ENCODE measurements at places on chromosomes 11 and 22.

DNA sequence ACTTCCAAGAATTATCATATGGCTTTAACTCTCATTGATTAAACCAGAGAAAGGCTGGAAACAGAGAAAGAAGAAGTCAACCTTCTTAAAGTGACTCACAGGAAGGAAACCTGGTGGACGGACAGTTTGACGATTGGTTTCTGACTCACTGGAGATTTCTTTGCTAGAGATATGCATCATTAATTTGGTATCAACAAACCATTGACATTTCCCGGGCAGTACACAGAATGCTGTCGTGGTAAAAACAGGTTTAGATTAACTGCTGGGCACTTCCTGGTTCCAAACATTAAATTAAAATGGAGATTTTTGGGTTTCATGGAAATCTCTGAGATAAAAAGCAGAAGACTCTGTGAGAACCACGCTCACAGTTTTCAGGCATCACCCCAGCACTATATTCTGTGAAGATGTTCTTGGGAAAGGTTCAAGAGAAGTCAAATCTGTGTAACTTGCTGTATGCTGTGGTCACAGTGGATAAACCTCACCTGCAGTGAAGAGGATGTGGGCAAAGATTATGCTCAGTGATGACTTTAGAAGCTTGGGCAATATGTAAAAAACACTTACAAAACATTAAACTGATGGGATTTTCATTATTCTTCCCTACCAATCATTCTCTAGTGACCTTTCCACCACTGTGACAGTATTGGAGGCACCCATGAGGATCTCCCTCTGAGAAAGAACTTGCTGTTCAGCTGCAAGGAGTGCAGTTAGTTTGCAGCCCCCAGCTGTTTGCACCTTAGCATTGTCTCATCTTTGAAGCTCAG is 61.1 kb upstream of the CD44 start:
- DNase-seq, result peak; percentile 85

- peak; percentile 33 for DNase-seq
Measured at GRCh38 chr11:57459164-57460021, 935 bp upstream of the RTN4RL2 start.

DNA sequence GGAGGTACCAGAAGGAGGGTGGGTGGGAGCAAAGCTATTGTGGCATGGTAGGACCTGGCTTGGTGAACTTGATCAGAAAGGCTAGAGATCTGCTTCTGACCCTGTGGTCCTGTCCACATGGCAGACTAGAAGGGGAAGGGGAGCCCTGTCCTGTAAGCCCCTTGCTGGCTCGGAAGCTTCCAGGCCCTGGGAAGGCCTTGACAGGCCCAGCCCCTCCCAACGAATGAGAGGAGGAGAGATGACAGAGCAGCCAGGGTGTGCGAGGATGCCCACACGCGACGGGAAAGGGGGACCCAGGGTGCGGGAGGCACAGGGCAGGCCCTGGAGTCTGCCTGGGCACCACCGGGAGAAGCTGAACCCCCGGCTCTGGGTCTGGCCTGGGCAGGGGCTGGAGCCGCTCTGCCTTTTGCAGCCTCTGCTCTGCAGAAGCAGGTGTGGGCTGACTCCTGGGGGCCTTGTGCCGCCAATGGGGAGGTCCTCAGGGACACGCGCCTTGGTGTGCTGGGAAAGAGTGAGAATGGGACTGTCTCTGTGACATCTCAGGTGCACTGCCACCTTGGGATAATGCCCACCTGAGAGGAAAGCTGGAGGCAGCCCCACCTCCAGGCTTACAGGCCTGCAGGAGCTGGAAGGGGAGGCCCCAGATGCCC is 1447.5 kb downstream of the BRD1 start:
- DNase-seq, result no peak

DNA sequence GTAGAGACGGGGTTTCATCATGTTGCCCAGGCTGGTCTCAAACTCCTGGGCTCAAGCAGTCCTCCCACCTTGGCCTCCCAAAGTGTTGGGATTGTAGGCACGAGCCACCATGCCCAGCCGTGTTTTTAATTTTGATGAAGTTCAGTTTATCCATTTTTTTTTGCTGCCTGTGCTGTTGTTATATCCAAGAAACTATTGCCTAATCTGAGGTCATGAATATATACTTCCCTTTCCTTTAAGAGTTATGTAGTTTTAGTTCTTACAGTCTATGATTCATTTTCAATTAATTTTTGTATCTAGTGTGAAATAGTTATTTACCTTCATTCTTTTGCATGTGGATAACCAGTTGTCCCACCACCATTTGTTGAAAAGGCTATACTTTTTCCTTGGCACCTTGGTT is 50.3 kb upstream of the SORL1-AS1 start:
- peak; percentile 54 for DNase-seq

- DNase-seq, result no peak
Measured at GRCh38 chr11:130995266-130995665, 79.0 kb upstream of the SNX19 start.

- no peak for DNase-seq
Measured at GRCh38 chr11:28342716-28343115, 234.5 kb downstream of the METTL15 start.

- DNase-seq, result no peak
Measured at GRCh38 chr11:64382586-64382985, 23.6 kb downstream of the RPS6KA4 start.

GRCh38 chr11:1401656-1402221 is 12.0 kb downstream of the BRSK2 start:
- DNase-seq, result peak; percentile 81

DNA sequence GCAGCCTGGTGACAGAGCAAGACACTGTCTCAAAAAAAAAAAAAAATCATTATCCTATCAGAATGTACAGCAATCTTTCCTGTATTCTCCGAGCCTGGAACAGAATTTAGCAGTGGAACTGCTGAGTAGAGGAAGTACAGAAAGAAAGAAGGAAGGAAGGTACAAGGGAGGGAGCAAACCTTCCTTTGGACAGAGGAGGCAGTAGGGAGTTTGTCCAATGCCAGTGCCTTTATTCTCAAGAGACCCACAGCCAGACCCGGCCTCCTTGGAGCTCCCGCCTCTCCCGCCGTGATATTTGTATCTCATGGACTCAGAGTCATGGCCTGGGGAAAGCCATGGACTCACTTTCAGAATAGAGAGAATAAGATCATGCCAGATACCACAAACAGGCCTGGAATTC is 37.7 kb upstream of the LRRC55 start:
- DNase-seq, result no peak

DNA sequence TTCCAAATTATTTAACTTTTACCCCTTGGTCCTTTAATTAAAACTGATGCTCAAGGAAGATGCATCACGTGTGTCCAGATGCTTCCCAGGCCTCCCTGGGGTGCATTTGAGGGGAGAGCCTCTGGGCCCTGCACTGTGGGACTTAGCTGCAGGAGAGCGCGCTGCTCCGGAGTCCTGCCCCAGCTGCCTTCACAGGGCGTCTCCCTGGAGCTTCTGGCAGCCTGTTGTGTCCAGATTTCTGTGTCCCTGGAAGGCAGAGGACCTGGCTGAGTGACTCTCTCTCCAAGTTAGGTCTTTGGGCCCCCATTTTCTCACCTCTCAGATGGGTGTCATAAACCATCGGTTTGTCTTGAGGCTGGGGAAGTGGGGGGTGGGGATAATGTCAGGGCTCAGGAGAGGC is 3.0 kb downstream of the ARHGAP8 start:
- no peak for DNase-seq

GRCh38 chr11:132576706-132577105 is 955.6 kb downstream of the OPCML start:
- DNase-seq, result no peak

DNA sequence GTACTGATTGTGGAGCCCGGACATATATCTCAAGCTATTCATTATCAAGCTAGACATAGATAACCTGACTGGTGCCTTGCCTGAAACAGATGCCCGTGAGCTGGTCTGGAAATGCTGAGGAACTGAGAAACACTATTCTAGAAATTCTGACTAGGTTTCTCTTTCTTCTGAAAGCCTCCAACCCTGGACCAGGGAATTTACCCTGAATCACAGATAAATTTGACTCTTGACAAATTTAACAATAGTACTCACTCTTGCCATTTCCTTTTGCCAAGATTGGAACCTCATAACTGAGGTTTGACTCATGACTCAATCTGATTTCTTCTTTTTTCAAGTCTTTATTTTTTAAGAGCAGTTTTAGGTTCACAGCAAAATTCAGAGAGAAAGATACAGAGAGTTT is 189.6 kb upstream of the SYN3 start:
- DNase-seq, result no peak

- no peak for DNase-seq
Measured at GRCh38 chr11:15818132-15818842, 538.1 kb downstream of the SOX6 start.

DNA sequence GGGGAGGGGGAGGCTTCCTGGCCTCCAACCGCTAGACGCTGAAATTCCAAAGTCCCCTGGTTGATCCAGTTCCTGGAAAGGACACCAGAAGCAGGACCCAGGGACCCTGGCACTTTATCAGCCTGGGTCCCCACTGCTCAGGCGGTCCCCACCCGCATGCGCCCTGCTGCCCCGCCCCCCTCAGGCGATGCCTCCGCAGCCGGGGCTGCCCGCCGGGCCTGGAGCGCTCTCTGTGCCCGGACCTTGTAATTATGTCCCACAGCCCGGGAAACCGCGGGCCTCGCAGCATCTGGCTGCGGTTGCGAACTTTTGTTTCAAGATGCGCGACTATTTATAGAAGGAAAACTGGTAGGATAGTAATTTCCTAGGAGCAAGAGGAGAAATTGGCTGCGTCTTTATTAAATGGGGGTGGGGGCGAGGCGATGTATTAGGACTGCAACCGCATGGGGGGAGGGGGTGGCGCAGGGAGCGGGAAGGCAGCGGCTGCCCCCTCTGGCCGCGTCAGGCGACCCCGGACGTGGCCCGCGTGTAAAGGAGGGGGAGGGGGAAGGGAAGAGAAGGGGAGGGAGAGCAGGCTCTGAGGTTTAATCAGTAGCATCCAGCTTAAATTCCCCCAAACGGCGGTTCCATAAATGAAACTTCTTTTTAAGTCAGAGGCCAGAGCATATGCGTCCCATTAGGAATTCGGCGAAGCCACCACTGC is 6.1 kb downstream of the WNT7B start:
- no peak for DNase-seq

- no peak for DNase-seq
Measured at GRCh38 chr22:46815132-46815531, 52.7 kb downstream of the TBC1D22A start.

GRCh38 chr11:114163229-114163631 is 103.7 kb downstream of the ZBTB16 start:
- no peak for DNase-seq

DNA sequence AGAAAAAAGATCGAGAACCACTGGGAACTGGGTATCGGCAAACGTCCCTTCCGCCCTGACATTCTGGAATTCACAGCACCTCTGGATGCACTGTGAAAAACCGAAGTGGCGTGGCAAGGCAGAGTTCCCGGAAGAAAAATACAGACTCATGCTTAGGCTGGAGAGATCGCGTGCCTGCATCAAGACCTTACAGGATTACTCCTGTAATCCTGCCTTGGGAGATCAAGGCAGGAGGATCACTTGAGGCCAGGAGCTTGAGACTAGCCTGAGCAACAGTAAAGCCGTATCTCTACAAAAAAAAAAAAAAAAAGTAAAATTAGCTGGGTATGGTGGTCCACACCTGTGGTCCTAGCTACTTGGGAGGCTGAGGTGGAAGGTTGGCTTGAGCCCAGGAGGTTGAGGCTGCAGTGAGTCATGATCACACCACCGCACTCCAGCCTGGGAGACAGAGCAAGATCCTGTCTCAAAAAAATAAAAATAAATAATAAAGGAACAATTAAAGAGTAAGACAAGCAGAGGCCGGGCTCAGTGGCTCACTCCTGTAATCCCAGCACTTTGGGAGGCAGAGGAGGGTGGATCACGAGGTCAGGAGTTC is 19.9 kb upstream of the TEF start:
- DNase-seq, result no peak

GRCh38 chr11:46243796-46244109 is 33.7 kb upstream of the CREB3L1 start:
- no peak for DNase-seq

- DNase-seq, result no peak
Measured at GRCh38 chr11:17506942-17507341, 30.3 kb upstream of the ABCC8 start.

DNA sequence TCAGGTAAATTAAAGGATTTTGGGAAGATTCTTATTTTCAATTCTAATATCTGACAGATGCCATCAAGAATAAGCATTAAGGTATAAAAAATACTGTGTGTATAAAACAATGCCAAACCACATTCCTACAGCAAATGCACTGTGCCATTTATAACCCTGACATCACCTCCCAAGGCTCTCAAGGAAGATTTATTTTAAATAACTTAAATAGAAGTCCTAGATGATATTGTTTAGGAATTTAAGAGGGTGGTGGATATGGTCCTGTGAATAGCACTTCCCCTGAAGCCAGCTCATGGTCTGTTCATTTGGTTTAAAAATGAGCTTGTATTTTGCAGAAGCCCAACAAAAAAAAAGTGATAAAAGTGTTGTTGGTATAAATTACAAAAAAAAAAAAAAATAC is 32.1 kb downstream of the PPIL2 start:
- DNase-seq, result no peak

- no peak for DNase-seq
Measured at GRCh38 chr11:123410218-123410549, 19.9 kb upstream of the GRAMD1B start.

- peak; percentile 80 for DNase-seq
Measured at GRCh38 chr11:62555464-62556107, 9.0 kb upstream of the AHNAK start.

DNA sequence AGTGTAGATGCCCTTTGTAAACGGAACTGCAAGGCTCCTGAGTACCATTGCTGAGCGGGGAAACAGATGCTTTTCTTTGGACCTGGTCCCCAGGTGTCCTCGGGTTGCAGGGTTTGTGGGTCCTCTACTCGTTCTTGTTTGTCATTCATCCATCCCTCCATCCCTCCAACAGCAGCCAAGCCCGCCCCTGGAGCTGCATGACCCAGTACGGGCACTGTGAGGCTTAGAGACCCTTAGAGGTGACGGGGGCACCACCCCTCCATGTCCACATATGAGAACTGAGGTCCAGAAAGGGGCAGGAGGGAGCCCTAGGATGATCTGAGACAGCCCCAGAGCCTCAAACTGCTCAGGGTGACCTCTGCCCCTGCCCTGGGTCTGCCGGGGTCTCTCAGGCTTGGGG is 45.4 kb downstream of the WNT11 start:
- no peak for DNase-seq

DNA sequence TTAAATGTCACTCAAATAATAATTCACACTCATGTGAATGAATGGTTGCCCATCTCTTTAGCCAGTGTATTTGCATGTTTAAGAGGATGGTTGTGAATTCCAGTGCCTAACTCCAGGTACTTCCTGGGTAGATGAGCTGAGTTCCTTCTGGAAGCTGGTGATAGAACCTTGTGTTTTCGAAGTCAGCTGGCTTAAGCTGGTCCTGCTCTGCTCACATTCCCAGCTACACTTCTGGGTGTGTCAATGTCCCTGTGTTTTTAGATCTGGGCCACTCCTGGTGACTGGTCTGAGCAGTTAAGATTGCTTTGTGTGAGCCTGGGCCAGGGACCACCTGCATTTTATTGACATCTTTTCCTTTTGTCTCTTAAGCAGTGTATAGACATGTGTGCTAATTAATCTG is 10.6 kb downstream of the TEAD1 start:
- DNase-seq, result no peak
